ENCODE measurements at places on chromosomes 1 and 21.

DNA sequence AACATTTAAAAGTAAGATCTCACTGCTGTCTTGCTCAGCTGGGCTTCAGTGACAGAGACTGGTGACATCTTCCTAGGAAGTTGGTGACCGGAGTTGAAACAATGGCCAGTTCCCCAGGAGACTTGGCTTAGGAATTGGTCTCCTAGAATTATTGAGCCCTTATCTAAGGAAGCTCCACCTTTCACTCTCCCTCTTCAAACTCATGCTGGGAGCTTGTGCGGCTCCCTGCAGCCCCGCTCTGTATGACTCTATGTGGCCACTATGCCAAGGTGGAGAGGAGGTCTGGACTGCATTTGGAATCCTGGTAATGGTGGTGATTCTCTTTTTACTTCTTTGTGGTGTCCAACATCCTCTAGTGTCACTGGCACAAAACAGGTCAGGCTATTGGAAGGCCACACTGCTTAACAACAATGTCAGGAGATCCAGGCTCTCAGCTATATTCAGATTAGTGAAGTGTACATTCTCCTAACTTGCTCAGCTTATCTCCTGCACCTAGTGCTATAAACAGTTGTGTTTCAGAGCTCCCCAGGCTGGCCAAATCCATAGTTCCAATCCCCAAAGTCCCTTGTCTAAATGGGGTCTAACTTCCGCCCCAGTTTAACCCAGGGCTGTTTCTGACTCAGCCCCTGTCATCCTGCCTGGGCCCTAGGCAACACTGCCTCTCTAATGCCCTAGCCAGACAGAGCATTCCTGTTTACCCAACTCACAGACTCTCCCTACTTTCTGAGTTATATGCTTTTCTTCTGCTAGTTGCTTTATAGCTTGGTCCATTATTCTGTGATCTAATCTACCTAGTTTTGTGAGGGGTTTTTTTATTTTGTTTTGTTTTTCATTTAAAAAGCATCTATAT, 18.3 kb downstream of the ATP2B4 start:
- no peak for DNase-seq

DNA sequence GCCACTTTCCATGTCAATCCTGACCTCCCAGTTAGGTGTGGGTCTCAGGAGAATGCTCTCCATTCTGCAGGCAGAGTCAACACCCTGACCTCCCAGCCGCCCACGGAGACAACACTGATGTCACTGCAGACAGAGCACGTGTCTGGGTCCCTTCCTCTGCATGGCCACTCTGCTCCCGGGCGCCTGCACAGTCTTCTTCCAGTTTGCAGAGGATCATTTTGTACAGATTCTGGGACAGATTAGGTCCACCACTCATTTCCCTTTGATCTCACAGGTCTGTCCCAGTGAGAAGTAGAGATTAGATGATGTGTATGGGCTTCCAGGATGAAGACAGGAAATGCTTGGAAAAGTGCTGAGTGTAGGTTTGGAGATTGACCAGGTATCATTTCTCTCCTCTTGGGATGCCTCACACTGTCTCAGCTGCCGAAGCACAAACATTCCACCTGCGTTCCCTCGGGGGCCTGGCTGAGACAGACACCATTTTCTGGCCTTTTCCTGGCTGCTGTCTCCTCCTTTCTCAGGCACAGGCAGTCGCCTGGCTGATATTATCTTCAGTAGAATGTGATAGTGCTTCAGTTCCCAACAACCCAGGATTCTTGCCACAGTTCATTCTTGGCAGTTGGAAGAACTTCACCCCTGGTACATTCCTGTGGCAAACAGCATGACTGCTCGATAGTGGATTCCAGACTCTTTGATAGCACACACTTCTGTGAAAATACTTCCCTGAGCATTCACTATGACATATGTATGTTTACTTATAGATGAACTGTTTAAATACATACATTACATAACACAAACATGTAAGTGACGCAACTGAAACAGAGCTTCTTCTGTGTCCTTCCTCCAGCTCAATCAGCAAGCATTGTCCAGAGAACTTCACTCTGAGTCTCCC, 7.9 kb downstream of the MYBPHL start:
- no peak for DNase-seq

GRCh38 chr1:2148691-2149090, 45.9 kb downstream of the FAAP20 start:
- no peak for DNase-seq

- no peak for DNase-seq
Measured at GRCh38 chr1:87833166-87833565, 504.5 kb downstream of the LMO4 start.

DNA sequence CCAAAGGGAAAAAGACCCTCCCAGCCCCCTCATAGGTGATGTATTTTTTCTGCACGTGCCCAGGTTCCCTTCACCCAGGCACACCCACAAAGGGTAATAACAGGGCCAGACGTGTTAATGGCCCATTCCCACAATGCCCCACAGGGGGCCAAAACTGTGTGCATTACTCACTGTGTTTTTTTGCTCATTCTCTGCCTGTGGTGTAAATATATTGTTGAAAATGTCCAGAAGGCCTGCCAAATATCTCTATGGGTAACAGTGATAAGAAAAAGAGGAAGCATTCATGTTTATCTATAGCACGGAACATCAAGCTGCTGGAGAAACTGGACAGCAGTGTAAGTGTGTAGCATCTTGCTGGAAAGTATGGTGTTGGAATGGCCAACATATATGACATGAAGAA, 21.9 kb downstream of the RHEX start:
- no peak for DNase-seq

DNA sequence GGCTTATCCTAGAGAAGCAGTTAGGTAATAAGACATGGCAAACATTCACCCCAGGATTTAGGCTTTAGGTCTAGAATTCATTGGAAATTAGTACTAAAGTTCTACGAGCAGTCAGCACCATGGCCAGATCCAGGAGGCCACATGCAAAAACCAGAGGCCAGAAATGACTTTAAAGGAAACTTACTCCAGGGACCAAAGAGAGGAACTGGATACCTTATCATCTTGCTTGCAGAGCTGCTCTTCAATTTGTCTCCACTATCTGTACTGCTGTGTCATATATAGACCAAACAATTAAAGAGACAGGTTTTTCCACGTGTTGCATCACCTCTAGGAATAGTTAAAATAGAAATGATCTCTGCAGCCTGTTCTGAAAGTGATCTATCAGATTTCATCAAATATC, 127.8 kb downstream of the LMX1A start:
- DNase-seq: no peak

DNA sequence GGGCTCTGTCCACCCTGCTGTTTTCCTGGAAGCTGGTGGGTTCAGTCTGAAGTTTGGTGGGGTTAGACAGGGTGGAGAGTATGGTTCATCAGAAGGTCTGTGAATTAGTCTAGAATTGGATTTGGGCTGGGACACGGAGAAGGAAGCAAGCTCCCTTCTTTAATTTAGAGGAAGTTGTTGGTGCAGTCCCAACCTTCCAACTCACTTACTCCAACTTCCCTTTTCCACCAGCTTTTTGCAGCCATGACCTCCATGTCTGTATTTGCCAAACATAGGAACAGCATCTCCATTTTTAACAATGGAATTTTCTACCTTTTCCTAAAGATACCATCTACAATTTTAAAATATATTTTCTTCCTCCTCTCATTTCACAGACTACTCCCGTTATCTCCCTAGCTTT, 28.5 kb upstream of the PRELP start:
- DNase-seq: no peak

- DNase-seq: no peak
Measured at GRCh38 chr21:46181436-46181835, 2.8 kb downstream of the SPATC1L start.

- DNase-seq: no peak
Measured at GRCh38 chr1:229784834-229785233, 158.8 kb downstream of the URB2 start.

GRCh38 chr1:8395433-8395866, 77.5 kb downstream of the SLC45A1 start:
- DNase-seq: no peak

DNA sequence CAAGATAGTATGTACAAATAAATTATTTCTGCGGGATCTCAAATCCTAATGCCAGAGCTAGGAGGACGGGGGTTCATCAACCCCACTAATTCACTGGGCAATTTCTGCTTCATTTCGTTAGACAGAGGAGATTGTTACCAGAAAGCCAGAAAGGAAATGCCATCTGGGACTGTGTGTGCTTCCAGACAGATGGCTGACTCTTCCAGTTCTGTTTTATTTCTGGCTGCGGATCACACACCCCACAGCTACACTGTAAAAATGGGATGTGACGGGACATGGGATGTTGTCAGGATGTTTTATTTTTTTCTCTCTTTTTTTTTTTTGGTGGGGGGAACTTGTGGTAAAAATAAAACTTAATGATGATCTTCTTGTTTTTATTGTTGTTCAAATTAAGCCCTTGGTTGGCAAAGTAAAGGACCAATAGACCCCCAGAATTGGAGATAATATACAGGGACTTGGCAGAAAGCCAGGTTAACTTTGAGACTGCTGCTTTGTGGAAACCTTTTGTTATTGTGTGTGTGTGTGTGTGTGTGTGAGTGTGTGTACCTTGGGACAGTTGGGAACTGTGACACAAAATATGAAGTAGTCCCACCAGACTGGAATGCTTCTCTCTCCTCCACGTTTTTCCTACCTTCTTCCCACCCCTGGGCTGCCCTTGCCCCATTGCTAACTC, 114.5 kb downstream of the NUF2 start:
- DNase-seq: no peak

DNA sequence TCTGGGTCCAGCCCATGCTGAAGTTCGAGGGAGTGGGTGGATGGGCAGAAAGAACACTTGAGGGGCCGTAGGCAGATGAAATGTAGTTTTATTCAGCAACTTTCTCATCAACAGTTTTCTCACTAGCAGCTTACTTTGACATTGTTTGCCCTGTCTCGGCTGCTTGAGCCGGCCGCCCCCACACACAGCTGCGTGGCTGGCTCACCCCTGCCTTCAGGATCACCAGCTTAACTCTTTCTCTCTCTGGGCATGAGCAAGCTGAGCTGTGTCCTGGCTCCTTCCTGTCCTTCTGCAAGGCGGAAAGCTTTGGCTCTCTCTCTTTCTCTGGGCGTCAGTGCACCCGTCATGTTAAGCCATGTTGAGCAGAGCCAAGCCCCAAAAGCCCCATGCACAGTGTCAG, 104.4 kb upstream of the GNG12 start:
- DNase-seq: no peak

- DNase-seq: no peak
Measured at GRCh38 chr1:117312453-117313138, 54.7 kb upstream of the MAN1A2 start.

DNA sequence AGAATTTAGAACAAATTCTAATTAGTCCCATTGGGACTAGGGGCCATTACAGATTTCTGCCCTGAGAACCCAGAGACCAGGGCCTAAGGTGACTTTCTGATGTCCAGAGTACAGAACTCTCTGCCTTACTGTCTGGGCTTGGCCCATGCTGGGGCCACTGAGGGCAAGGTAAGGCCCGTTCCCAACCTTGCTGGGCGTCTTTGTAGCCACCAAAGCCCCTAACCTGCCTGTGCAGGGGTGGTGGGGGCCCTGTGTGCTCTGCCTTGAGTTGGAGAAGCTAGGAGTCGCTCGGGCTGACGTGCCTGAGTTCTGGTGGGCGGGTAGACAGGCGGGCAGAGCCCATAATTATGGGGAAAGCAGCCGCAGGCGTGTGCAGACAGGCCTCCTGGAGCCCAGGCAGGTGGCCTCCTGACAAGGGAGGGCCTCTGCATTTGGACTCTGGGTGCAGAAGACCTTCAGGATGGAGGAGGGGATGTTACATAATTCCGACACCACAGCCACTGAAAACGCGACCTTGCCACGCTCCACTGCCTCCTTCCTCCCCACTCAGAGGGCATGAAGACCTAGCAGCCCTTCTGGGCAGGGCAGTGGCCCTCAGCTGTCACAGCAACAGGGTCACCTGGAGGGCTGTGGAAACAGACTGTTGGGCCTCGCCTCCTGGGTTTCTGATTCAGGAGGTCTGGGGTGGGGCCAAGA, 239.9 kb upstream of the TMEM51 start:
- DNase-seq: no peak

DNA sequence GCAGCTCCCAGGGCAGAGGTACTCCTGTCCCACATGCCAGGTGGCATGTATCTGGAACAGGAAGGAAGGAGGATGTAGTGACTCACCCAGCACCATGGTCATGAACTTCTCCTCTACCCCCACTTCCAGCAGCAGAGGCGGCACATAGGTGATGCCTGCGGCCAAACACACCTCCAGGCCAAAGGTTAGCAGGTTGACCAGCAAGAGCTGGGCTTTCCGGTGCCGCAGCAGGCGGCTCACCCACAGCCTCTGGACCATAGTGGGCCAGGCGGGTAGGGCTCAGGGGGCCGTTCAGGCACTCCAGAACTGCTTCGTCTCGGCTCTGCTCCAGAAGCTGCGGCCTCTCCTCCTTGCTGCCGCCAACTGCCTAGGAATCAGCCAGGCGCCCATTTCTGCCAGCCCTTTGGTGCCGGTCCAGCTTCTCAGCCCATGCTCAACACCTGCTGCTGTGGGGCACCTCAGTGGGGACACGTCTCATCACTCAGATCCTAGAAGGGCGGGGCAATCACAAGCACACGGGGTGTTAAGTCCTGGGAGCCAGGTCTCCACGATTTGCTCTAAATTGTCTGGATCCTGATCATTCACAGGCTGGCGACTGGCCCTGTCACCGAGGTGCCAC, 15.8 kb downstream of the SLC45A3 start:
- DNase-seq: no peak

DNA sequence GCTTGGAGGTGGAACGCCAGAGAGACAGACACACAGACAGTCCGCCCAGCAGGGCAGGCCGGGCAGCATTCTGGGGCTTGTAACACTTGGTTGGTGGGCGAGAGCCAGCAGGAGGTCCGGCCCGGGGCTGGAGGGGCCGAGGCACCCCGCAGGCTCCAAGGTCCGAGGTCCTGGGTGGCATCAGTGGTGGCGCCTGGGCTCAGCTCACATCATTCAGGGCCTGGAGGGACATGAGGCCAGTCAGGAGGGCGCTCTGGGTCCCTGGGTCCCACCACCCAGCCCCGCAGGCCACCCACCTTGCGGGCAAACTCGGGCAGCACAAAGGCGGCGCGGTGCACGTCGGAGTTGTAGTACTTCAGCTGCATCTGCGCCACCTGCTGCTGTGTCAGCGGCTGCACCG, 5.2 kb downstream of the SRM start:
- no peak for DNase-seq

DNA sequence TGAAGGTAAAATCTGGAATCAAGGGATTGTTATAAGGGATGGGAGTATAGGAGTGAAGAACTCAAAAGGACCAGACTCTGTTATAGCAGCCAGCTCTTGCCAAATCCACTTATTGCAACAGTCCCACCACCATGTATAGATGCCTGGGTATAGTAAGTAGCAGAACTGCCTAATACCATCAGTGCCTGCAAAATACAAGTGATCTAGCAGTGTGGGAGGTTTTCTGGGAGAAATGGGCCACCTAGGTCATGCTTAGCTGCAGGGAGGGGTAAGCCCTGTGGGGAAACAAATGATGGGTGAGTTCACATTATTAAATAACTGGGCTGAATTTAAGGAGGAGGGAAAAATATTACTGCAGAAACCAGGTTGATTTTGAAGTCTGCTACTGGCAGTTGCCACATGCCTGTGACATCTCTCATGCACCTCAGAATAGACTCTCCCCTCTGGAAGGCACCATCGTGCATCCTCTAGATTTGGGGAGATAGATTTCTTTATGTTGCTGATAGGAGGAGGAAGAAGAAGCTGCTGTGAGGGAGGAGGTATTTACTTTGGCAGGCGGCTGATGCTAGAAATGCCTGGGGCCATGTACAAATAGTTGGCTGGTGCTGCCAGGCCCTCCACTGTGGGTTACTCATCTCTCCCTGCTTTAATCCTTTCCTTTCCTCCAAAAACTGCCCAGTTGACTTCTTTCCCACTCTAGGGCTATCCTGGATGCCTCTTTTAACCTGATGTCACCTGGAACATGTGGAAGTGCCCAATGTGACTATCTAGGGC, 27.5 kb downstream of the HLX start:
- DNase-seq: no peak

Measured in stimulated activated CD4-positive, alpha-beta T cell treated with anti-CD3 and anti-CD28 coated beads, Interleukin-1b, Interleukin-23, amount 100 ng/mL, for 4 hours (primary cell).